Esophagus squamous epithelium (tissue), 5 donors: ENCODE measurements at places on chromosomes 16 and 17.

GRCh38 chr17:30788918-30789317 lies 35.6 kb downstream of the CRLF3 start:
- H3K36me3 ChIP-seq: peaks cover 7% of the 10 kb centered on the region
- DNase-seq: no peak
- no peak overlapping the region for H3K27ac ChIP-seq
- no peaks in the 10 kb centered on the region for H3K27me3 ChIP-seq
- H3K4me1 ChIP-seq: peaks cover 14% of the 10 kb centered on the region

GRCh38 chr16:84786605-84787262 lies 33.1 kb upstream of the CRISPLD2 start:
- no peak overlapping the region for H3K4me3 ChIP-seq
- no peaks in the 10 kb centered on the region for H3K27me3 ChIP-seq

- peaks cover 10% of the 10 kb centered on the region for H3K4me1 ChIP-seq
- no peaks in the 10 kb centered on the region for H3K27me3 ChIP-seq
- H3K4me3 ChIP-seq: no peak overlapping the region
Observed at GRCh38 chr17:8468980-8469379, 33.3 kb downstream of the NDEL1 start.

DNA sequence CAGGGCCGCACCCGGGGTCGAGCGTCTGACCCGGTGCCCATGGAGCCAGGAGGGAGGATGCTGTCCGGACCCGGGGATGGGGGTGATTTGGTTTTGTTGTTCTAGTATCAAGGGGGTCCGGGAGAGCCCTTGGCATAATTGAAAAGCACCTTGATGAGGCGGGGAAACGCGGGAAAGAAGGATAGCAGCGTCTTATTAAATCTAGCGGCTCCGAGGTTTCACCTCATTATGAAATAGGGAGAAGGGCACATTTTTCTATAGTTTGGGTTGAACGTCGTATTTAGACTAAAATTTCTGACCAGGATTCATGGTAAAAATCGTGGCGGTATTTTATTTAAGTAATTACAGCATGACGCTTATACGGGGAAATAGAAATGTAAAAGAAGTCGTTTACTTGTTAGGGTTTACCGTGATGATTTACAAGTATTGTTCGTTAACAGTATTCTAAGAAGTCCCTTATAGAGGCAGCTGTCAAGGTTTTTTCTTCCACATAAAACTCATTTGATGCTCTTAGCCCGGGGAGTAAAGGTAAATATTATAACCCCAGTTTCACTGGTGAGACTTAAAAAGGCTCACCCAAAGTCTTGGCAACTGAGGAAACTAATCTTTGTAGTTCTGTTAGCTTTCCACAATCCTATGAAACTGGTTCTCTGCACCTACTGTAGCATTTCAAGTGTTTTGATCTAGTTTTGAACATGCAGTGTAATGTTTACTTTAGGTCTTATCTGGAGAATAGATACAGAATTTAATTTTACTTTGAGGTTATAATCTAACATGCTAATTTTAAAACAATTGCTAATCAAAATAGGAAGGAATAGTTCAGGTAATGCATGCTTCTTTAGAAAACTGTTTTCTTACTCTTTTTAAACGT lies 756 bp downstream of the LUC7L3 start:
- peak overlapping the region; percentile 99 for H3K27ac ChIP-seq
- H3K36me3 ChIP-seq: no peaks in the 10 kb centered on the region
- H3K27me3 ChIP-seq: no peaks in the 10 kb centered on the region
- H3K4me1 ChIP-seq: peaks cover 3% of the 10 kb centered on the region
